ENCODE measurements at places on chromosomes 16 and 17.
A peak's percentile ranks its signal among the peaks of the same experiment; 100 is the strongest.

GRCh38 chr16:23119570-23119969 is 29.7 kb downstream of the USP31 start:
- DNase-seq, result no peak

- DNase-seq, result no peak
Measured at GRCh38 chr17:30524847-30525246, 47.6 kb downstream of the GOSR1 start.

GRCh38 chr16:84541999-84542817 is 37.7 kb upstream of the MEAK7 start:
- DNase-seq, result no peak

DNA sequence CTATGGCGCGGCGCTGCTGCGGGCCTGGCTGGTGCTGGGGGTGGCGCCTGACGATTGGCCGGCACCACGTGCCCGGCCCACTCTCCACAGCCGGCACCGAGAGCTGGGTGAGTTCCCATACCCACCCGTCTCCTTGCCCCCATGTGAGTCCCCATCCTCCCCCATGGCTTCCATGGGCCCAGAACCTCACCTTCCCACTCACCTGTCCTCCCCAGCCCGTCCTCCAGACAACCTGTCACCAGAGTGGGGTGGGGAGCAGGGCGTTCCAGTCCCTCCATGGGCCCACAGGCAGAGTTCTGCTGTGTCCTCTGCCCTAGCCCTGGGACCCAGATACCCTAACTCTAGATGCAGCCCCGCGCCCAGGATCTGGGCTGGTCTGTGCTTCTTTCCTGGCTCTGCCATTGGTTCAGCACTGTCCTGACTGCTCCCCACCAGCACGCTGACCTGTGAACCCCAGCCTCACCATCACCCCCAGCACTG is 5.5 kb downstream of the ARMC5 start:
- no peak for DNase-seq

- DNase-seq, result peak; percentile 26
Measured at GRCh38 chr17:79706931-79707850, 23.6 kb upstream of the ENPP7 start.

GRCh38 chr16:57904101-57904500 is 66.8 kb downstream of the CNGB1 start:
- DNase-seq, result no peak

- DNase-seq, result no peak
Measured at GRCh38 chr17:18102640-18103039, 5.9 kb upstream of the MYO15A start.

DNA sequence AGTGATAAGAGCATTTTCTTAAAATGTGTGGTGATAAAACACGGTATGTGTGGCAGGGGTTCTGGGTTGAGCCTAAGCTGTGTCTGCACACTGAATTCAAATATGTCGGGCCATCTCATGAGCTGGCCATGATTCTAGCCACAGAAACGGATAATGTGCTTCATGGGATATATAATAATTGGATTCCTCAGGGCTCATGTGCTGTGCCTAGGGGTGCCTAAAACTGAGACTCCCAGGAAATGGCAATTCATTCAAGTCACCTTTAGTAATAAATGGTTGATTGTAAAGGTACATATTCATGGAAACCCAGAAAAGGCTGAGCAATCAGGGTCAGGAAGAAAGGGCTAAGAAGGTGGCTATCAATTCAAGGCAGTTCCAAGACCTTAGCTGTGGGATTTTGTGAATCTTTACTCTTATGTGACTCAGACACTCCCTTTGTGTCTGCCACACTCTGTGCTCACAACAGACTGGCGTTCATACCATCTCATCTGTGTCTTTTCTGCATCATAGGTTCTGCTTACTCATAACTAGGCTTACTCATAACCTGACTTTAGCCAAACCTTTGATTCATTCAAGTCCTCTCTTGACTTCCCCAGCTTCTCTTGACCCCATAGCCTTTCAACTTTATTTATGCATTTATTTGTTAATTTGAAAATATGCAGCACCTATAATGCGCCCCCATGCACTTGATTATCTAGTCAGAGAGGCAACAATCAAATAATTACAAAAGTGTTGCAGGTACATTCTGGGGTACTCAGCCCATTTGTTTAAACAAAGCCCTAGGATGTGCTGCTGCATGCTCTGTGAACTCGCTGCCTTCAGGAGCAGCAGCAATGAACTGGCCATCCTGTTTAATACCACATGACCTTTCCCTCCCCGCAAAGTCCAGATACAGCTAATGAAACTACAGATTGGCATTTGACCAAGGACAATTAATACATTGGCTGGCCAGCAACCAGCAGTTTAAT is 28.4 kb upstream of the MED13 start:
- no peak for DNase-seq

DNA sequence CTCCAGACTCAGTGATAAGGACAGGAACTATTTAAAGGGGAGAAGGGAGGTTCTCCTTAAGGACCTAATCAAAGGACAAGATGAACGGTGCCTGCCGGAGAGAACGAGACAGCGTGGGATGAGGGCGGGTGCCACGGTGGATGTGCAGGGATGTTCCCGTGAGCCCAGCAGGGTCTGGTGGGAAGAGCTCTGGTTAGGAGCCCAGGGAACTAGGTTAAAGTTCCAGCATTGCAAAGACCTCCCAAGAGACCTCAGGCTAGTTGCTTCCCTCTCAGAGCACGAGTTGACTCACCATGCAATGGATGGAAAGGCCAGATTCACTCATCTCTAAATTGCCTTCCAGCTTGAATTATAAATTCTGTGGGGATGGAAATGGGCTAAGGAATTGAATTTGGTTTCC is 14.7 kb downstream of the CCR7 start:
- peak; percentile 59 for DNase-seq

GRCh38 chr16:23694644-23695373 is 16.1 kb downstream of the PLK1 start:
- no peak for DNase-seq

- no peak for DNase-seq
Measured at GRCh38 chr16:66746682-66747081, 4.7 kb downstream of the DYNC1LI2 start.

GRCh38 chr16:885391-885790 is 84.9 kb upstream of the GNG13 start:
- no peak for DNase-seq

DNA sequence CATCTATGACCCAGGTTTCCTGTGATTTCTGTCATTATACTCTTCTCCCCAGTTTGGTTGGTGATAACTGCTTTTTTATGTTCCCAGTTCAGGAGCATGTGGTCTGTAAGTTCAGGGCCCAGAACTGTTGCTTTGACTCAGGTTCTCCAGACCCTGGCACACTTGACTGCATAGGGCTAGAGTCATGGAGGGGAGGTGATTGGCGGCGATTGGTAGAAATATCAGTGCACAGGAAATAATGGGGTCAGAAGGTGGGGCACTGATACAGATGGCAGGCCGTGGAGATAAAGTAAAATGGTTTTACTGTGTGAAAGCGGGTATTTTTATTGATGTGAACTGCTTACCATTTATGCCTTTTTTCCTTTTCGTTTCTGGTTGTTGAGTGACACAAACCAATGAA is 28.7 kb downstream of the TAC4 start:
- DNase-seq, result no peak

GRCh38 chr16:63422715-63423114 is 1386.5 kb upstream of the CDH8 start:
- DNase-seq, result no peak

- DNase-seq, result no peak
Measured at GRCh38 chr17:78316867-78317789, 42.7 kb downstream of the SOCS3 start.

- DNase-seq, result no peak
Measured at GRCh38 chr17:37570527-37571093, 38.6 kb downstream of the SYNRG start.

- DNase-seq, result no peak
Measured at GRCh38 chr17:48569674-48570324, 8.4 kb downstream of the HOXB4 start.

GRCh38 chr16:72932677-72933335 is 115.1 kb downstream of the ZFHX3 start:
- no peak for DNase-seq

DNA sequence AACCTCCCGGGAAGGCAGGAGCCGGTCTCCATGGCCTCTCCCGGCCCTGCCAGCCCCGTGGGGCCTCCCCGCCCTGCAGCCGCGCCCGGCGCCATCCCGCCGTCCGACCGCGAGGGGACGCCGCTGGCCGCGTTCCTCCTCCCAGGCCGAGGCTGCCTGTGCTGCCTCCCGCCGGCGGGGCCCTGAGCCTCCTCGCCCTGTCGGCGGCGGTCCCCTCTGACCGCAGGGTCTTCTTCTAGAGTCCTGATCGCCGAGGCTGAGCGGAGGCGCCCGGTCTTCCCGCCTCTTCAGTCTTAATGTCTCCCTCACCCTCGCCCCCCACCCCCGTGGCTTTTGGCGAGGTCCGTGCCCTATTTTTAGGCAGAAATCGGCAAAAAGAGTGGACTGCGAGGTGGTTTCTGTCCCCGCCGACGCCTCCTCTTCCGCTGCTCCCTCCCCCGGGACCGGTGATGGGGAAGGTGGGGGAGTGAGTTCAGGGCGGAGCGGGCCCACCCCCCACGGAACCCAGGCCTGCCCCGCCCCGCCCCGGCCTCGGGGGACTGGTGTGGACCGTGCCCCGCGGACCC is 794 bp upstream of the CPNE7 start:
- no peak for DNase-seq

DNA sequence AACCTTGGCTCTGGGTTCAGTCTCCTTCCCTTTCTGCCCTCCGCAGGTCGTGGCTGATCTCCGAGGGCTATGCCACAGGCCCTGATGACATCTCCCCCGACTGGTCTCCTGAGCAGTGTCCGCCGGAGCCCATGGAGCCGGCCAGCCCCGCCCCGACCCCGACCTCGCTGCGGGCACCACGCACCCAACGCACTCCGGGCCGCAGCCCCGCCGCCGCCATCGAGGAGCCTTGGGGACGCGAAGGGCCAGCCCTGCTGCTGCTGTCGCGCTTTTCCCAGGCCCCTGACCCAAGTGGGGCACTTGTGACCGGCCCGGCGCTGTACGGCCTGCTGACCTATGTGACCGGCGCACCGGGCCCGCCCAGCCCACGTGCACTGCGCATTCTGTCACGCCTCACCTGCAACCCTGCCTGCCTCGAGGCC is 5.1 kb downstream of the ARMC5 start:
- no peak for DNase-seq

DNA sequence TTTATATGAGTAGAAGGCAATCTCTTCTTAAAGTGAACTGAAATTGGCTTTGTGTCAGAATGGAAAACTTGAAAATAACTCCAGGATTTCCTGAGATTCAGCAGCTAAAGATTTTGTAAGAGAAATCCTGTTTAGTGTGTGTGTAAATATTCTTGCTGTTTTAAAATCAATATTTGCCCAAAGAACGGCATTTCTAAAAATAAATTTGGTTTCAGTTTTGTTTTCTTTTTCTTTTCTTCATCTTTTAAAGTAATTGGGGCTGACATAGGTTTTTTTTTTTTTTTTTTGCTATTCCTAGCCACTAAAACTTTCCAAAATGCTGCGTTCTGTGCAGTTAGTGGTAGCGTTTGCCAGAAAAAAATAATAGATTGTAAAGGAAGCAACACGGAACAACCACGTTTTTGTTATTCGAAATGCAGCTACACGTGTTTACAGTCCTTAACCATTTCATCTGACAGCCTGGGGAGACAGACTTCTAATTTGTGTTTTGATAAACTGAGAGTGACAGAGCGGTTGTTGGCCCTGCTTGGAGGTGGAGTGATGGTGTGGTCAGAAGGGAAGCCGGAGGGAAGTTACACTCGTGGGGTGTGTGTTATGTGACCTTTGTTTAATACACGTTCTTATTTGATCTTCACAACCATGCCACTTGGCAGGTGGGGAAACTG is 21.6 kb upstream of the SMPD3 start:
- DNase-seq, result no peak

DNA sequence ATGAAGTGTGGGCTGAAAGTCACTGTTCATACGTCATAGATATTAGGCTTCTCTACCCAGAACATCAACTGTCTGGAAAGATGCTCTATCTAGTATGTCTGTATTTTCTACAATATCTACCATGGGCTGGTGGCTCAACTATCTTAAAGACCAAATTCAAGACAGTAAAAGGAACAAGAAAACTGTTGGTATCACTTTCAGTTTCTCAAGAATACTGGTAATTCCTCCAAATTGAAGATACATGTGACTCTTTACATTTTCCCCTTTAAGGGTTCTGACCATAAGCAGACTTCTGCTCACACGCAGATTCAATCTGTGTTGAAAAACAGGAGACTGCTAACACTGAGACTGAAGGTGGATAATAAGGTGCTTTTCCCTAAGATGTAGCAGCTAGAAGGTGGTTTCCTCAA is 24.2 kb downstream of the XPO6 start:
- DNase-seq, result no peak

DNA sequence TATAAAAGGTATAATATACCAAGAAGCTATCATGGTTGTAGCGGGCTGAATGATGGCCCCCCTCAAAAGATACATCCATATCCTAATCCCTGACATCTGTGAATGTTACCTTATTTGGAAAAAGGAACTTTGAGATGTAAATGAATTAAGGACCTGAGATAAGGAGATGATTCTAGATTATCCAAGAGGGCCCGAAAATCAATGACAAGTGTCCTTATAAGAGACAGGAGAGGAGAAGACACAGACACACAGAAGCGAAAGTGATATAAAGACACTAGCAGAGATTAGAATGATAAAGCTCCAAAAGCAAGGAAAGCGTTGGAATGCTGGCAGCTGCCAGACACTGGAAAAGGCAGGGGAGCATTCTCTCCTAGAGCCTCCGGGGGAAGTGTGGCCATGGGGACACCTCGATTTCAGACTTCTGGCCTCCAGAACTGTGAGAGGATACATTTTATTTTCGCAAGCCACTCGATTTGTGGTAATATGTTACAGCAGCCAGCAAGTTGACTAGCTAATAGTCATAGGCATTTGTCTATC is 12.5 kb upstream of the GP1BA start:
- no peak for DNase-seq

- DNase-seq, result peak; percentile 48
Measured at GRCh38 chr17:21285164-21286065, 904 bp downstream of the MAP2K3 start.

GRCh38 chr16:77584205-77584859 is 138.0 kb upstream of the NUDT7 start:
- peak; percentile 49 for DNase-seq

- no peak for DNase-seq
Measured at GRCh38 chr16:69663846-69664245, 62.5 kb downstream of the NQO1 start.

- peak; percentile 94 for DNase-seq
Measured at GRCh38 chr17:34961093-34961911, at the start of the genes CCT6B and ZNF830. Gene CCT6B (minus strand): TSS chr17:34961460. CDS start chr17:34961393, 67 bp downstream. Gene ZNF830 (plus strand): TSS chr17:34961540. CDS start chr17:34961567, 27 bp downstream.

- no peak for DNase-seq
Measured at GRCh38 chr16:57690782-57691471, 3.7 kb upstream of the DRC7 start.

- DNase-seq, result no peak
Measured at GRCh38 chr17:28041844-28042656, 427 bp upstream of the NLK start.

GRCh38 chr17:57726213-57726790 is 18.8 kb downstream of the CCDC182 start:
- DNase-seq, result no peak

Measured in ovary (tissue), 10 donors.